ENCODE measurements at places on chromosomes 3 and 15.

GRCh38 chr3:157405457-157405856 is 31.2 kb upstream of the PTX3 start:
- no peak for DNase-seq

GRCh38 chr3:168714609-168715240 is 619.0 kb upstream of the GOLIM4 start:
- DNase-seq, result no peak

GRCh38 chr3:71360764-71361163 is 222.8 kb downstream of the FOXP1 start:
- no peak for DNase-seq

GRCh38 chr15:64930019-64930652 is 18.4 kb downstream of the ANKDD1A start:
- DNase-seq, result no peak

Measured in anterior cingulate cortex (tissue), 58 donors.